Stimulated activated CD8-positive, alpha-beta memory T cell treated with anti-CD3 and anti-CD28 coated beads, Interleukin-15, amount 100 ng/mL, for 48 hours (primary cell): ENCODE measurements at places on chromosomes 2 and 18.

- DNase-seq: no peak
Observed at GRCh38 chr2:10759151-10759714, 37.8 kb downstream of the ATP6V1C2 start.

- no peak for DNase-seq
Observed at GRCh38 chr18:75246721-75247610, 36.4 kb downstream of the TSHZ1 start.

- no peak for DNase-seq
Observed at GRCh38 chr2:241952816-241953215, 83.3 kb downstream of the RTP5 start.

DNA sequence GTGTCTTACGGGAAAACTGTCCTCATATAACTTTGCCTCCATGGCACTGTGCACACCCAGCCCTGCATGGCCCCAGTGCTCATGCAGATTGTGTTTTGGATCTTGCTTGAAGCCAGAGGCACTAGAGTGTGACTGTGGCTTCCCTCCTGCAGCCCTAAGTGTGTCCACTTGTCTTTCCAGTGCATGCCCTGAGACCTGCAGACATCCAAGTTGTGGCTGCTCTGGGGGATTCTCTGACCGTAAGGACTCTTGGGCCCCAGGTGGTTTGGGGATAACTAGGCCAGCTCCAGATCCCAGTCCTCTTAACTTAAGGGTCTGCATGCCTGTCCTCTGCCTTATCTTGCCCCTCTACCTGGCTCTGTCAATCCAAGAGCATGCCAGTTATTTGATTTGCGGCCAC is 96.6 kb downstream of the PLB1 start:
- no peak for DNase-seq

DNA sequence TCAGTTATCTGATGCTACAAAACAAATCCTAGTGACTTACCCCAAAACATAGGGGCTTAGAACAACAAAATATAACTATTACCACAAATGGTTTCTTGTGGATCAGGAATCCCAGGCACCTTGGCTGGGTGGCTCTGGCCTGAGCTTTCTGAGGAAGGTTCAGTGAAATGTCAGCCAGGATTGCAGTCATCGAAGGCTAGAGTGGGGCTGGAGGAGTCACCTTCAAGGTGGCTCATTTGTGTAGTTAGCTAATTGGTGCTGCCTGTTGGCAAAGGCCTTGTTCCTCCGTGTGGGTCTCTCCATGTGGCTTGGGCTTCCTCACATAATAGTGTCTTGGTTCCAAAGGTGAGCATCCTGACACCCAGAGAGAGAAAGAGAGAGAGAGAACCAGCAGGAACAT is 57.4 kb downstream of the COPS8 start:
- DNase-seq: no peak

DNA sequence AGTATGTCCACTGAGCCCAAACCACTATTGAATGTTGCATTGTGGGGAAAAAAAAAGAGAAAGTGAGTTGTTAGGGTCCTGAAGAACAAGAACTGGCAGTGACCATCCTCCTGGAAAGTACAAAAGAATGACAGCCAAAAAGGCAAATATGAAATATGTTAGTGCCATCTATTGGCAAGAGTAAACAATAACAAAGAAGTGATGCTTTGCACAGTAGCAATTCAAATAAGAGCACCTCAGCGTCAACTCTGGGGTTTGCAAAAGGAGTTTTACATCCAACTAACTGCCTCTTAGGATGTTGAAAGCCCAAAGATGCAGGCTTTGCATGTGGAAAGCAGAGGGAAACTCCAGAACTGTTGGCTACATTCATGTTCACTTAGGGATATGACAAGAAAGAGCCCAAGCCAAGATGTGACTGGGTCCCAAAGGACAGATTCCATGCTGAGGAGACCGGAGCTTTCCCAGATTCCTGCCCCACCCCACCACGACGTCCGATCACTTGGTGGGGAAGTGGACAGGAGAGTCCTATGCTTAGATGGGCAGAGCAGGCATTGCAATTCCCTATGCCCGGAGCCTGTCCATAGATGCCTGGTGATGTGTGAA is 15.6 kb downstream of the TRABD2A start:
- DNase-seq: no peak

DNA sequence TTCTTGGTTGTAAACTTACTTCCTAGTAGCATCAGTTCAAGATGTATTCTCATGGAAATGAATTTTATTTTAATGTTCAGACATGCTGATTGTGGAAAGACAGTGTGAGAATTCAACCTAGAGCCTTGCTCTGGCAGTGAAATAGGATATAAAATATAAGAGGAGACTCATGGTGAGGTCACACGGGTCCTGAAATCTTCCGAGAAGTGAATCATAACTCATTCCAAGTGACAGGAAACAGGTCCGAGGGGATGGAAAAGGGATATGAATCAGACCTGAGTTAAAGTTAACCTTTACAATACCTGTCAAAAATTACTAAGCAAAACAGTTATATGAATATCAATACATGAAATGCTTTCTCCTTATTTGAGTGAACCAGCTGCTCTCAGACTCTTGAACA is 185.2 kb upstream of the LRRTM1 start:
- DNase-seq: no peak
